ENCODE measurements at places on chromosomes 12 and 14.

GRCh38 chr14:60515511-60516289 is 6.8 kb downstream of the SIX6 start:
- no peak for DNase-seq

- no peak for DNase-seq
Measured at GRCh38 chr12:122951406-122951805, 14.9 kb downstream of the ABCB9 start.

- no peak for DNase-seq
Measured at GRCh38 chr12:67410667-67411067, 141.5 kb downstream of the CAND1 start.

DNA sequence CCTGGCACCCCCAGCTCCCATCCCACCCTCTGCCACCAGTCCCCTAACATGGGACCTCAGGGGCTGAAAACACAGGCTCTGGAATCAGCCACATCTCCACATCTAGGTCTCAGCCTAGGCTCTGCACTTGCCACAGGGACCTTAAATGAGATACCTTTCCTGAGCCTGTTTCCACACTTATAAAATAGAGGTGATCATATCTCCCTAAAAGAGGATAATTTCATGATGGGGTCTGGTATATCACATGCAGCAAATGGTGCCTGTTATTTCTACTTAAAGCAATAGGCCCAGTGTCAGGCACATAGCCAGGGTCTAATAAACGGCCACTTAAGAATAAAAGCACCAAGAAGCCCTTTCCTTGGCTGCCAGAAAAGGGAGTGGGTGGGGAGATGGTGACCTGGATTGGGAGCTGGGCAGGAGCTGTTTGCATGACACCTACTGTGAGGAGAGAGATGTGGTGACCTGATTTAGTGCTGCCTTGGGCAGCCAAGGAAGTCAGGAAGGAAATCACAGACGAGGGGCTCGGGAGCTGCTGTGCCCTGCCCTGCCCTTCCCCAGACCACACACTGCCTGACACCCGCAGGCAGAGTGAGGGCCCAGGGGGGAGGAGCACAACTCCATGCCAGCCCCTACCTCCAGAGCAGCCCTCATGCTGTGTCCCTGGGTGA is 71.2 kb downstream of the IRF2BPL start:
- no peak for DNase-seq

DNA sequence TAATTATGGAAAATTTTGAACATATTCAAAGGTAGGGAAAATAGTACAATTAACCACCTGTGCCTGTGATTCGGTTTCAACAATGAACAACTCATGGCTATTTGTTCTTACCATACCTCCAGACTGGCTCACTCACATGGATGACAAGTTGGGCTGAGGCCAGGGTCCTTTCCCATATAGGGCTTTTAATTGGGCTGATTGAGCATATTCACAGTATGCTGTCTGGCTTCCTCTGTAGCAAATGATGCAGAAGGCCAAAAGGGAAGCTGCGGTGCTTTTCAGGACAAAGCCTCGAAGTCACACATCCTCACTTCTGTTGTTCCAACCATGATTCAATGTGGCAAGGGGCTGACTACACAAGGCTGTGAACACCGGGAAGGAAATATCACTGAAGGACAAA is 297.5 kb upstream of the SLC16A7 start:
- no peak for DNase-seq

- DNase-seq: no peak
Measured at GRCh38 chr12:52837781-52838608, 3.9 kb upstream of the KRT79 start.

GRCh38 chr14:50783563-50783962 is 47.4 kb downstream of the NIN start:
- no peak for DNase-seq

DNA sequence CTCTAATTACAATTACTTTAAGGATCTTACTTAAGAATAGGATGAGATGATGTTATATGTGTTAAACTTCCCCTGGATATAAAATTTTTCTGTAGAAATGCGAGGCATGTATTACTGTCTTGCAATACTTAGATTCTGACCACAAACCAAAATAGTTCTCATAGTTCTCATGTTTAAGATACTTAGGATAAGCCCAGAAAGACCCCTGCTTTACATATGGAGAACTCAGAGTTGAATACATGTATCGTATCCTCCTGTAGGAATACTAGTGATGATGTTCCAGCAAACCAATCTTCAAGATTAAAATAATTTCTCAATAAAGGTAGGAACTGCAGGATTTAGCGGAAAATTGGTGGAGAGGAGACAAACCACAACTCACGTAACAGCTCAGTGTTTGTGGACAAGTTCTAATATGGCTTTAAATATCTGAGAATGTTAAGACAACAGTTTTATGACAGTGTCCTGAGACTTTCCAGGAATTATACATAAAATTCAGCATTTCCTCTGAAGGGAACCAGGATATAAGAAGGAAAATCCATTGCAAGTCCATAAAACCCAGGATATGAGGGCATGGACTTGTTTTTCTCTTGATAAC is 114.7 kb upstream of the CRY1 start:
- no peak for DNase-seq

- no peak for DNase-seq
Measured at GRCh38 chr12:50650285-50650684, 113.6 kb upstream of the ATF1 start.

DNA sequence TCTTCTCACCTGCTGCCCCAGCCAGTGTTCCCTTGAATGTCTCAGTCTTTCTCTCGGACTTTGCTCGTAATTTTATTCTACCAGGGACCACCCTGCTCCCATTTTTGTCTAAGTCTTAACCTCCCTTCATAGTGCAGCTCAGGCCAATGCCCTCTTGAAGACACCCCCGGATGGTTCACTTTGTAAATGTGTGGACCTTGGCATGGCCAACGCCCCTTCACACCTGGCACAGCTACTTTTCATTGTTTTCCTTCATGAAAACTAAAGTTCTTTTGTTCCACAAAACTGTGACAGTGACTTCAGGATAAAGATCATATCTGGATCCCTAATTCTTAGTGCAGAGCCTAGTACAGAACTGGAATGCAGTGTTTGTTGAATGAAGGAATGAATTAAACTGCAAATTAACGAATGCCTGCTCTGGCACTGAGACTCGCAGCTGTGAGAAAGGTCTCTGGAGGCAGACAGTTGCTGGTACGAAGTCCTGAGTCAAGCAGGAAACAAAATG is 3.5 kb upstream of the RNASE4 start:
- DNase-seq: no peak

GRCh38 chr12:114480337-114481199 is 74.6 kb upstream of the TBX5 start:
- DNase-seq: no peak

GRCh38 chr12:123037791-123038190 is 57.3 kb downstream of the ARL6IP4 start:
- no peak for DNase-seq

DNA sequence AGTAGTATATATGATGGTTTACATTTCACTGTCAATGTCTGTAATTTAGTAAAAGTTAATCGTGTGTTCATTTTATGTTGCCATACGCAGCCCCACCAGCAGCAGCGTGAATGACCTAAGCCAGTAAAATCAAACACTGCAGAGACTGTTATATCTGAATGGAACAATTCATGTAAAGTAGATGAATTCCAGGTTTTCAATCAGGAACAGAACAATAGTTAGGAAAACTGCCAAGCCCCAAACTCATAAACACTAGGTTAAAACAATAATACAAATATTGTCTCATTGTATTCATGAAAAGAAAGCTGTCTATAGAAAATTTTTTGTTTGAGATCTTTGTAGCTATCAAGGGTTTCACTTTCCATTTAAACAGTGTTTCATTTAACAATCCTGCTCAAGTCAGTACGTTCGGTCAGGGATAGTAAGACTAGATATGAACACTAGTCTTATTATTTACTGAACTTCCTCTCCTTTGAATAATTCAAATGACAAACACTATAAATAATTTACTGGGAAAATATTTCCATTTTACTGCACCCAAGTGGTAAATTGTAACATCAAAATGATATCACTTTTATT is 256.8 kb upstream of the FLRT2 start:
- peak; percentile 88 for DNase-seq

- peak; percentile 56 for DNase-seq
Measured at GRCh38 chr14:104794099-104794498, 1.4 kb downstream of the AKT1 start.

DNA sequence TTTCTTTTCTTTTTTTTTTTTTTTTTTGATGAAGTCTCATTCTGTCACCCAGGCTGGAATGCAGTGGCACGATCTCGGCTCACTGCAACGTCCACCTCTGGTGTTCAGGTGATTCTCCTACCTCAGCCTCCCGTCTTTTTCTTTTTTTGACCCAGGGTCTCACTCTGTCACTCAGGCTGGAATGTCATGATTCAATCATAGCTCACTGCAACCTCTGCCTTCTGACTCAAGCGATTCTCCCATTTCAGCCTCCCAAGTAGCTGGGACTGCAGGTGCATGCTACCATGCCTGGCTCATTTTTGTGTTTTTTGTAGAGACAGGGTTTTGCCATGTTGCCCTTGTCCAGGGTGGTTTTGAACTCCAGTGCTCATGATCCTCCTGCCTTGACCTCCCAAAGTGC is 12.0 kb downstream of the FUT8 start:
- DNase-seq: no peak

- no peak for DNase-seq
Measured at GRCh38 chr14:57089901-57090300, 178.8 kb downstream of the EXOC5 start.
